G401 (cell line): ENCODE measurements at places on chromosomes 5 and 9.

DNA sequence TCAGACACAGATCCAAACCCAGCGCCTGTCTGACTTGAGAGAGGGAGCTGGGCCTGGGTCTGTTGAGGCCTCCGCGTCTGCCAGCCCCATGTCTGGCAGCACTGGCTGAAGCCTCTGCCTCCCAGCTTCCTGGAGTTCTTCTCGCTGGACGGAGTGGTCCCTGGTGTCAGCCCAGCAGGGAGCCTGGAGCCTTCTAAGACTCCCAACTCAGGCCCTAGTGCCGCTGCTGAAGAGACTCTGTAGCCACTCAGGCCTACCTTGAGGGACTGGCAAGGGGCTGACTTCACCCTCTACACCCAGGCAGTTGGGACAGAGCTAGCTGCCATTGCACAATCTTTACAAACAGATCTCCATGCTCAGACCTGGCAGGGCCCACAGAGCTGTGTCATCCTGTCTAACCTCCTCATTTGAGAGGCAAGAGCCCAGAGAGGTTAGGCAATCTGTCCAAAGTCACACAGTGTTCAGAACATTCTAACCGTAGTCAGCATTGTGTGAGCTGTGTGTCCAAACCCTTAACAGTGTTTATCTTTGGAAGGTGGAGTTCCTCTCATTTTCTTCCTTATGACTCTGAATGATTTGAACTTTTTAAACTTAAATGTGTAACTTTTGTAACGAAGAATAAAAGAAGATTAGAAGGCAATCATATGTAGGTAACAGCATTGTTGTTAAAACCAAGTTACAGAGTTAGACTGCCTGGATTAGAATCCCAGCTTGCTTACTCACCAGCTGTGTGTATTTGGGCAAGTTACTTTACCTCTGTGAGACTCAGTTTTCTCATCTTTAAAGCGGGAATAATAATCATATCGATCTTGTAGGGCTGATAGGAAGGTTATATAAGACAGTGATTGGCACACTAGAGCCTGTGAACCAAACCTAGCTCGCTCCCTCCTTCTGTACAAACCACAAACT lies 4.6 kb upstream of the DUSP1 start:
- no peak for DNase-seq

GRCh38 chr5:60023255-60023654 lies 129.7 kb upstream of the PDE4D start:
- no peak for DNase-seq

DNA sequence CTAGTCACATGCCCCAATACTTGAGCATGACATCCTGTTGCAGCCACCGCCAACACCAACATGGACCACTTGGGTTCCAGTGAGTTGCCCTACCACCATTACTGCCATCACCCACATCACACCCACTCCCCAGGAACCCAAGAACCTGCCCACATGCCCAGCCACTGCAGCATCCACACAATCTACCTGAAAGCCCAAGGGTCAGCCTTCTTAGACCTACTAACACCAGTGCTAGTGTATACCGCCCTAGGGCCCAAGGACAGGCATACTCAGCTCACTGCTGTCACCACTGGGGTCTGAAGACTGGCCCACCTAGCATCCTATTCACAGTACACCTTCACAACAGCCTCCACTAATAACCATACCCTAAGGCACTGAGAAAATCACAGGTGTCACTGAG lies 82.0 kb downstream of the SYK start:
- DNase-seq, result no peak

DNA sequence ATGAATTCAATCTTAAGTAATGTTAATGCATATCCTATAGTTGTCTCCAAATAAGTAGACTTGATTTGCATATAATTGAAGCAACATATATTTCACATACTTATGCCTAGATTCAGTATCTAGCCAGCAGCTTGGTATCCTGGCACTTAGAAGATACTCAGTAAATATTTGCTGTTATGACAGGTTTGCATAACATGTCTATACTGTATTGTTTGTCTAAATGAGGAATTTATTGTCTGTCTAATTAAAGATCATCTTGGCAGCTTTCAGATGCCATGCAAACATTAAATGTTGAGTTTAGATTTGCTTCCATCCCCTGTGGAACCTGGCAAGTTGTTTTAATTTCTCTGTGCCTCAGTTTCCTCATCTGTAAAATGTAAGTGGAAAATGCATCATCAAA lies 9.4 kb downstream of the IQGAP2 start:
- no peak for DNase-seq

- no peak for DNase-seq
Observed at GRCh38 chr5:60520451-60521227, 179.3 kb downstream of the DEPDC1B start.

DNA sequence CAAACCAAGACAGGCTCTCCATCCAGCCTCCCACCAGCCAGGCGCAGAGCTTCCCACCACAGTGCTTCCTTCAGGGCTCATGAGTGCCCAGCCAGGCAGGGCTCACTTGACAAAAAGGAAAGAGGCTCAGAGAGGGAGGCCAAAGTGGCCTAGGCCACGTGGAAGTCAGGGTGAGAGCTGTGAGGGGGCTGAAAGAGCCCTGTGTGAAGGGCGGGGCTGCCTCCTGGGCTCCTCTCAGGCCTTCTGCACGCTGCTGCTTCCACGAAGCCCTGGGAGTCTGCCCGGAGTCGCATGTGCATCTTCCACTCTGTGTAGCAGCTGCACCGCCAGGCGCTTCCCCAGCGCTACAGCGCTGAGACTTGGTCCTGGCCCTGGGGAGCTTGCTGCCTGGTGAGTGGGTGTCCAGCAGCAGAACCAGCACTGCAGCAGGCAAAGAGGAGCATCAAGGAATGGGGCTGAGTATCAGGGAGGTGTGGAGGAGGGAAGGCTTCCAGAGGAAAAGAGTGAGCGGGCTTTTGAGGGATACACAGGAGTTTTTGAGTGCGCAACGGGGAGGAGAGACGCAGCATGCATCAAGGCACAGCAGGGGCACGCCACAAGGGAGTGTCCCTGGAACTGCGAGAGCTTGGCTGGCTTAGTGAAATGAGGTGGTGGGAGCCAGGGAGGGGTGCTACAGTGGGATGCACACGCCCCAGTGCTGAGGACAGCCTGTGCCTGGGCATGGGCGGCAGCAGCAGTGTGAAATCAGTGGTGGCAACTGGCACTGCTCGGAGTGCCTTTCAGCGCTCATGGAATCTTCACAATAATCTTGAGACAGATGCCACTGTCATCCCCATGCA lies 178.0 kb downstream of the GAPVD1 start:
- DNase-seq, result no peak

- DNase-seq, result no peak
Observed at GRCh38 chr5:141360685-141361084, 891 bp downstream of the PCDHGB2 start.

DNA sequence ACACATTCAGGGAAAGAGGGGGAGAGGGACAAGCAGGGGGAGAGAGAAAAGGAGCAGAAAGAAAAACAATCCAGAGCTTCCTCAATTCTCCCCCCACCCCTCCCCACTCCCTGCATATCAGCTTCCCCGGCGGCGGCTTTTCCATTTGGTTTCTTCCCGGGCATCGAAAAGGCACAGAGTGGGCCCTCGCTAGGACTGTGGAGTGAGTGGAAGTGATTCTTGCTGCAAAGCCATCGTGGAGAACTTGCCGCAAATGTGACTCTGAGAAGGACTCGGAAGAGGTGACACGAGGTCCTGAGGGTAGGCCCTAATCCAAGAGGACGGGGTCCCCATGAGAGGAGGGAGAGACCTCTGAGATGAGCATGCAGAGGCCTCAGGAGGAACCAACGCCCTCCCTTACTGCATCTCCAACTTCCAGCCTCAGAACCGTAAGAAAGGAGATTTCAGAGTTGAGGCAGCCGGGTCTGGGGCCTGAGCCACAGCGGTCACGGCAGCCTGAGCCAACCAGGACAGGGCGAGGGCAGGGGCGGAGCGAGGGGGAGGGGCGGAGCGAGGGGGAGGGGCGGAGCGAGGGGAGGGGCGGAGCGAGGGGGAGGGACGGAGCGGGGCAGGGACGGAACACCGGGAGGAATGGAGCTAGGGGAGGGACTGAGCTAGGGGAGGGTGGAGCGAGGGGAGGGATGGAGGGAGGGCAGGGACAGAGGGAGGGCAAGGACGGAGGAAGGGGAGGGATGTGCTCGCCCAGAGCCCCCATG lies 21.2 kb upstream of the SARDH start:
- no peak for DNase-seq

DNA sequence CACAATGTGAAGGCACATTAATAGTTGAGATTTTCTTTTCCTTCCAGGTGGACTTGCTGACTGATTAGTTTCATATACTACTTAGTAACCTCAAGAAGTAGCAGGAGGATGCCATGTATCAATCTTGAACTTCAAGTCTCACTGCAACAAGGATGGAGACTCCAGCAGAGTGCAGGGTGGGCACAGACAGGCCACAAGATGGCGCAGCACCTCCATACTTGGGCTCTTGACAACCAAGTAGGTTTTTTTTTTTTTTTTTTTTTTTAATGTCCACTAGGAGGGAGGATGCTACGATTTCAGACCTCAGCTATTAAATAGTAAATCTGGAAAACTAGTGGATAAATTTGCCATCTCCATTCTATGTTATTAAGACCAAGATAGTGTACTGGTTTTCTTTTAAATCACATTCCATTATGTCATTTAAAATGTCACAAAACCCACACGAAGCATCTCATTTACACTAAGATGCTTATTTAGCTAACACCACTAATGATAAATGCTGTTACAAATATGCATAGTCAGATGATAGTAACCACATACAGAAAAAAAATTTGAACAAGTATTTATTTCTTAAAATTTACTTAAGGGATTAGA lies 58.6 kb downstream of the IL6ST start:
- peak; percentile 76 for DNase-seq

DNA sequence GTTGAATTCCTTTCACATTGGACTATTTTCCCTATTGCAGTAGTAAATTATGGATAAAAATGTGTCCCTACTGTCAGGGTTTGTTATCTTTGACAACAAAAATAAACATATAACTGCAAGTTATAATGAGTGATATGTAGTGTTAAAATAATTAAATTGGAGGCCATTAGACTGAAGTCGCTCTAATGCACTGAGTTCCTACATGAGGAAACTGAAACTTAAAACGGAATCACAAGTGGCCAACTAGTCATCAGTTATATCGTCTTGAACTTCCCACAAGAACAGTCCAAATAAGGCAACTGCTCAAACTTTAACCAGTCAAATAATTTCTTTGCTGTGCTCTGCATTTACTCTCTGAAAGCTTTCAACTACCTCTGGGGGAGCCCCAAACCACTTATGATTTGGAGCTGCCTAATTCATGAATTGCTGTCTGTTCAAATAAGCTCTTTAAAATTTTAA lies 2.1 kb upstream of the IFT74 start:
- no peak for DNase-seq

DNA sequence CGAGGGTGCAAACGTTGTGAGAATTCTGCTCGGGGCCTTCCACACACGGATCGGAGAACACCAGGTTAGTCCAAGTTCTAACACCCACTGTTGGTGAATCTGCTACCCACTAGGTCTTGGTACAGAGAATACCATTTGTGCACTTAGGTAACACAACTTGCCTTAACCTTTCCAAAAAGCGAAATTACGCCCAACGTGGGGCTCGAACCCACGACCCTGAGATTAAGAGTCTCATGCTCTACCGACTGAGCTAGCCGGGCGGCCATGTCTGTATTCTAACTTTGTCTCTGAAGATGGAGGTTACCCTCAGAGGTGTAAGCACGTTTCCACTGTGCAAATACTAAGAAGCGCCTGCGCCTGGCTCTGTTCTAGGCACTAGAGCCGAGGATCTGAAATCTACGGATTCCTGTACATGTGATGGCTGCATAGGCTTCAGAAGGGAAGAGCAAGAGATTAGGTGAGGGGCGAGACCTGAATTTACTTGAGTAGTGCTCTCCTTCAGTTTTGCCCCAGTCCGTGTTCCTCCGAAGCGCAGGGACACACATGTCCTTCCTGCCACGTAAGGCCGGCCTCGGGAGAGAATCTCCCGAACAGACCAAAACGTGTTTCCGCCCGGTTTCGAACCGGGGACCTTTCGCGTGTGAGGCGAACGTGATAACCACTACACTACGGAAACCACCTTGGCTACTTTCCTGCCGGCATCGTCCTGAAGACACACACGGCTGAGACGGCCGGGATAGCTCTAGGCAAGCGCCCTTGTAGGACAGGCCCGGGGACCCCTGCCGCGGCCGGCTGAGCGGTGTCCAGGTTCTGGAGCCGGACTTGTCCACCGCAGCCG lies 1.1 kb upstream of the TRIM41 start:
- peak; percentile 95 for DNase-seq

- no peak for DNase-seq
Observed at GRCh38 chr5:174706997-174707572, 17.3 kb upstream of the MSX2 start.

- no peak for DNase-seq
Observed at GRCh38 chr9:2595973-2596372, 25.6 kb upstream of the VLDLR start.

GRCh38 chr5:76337953-76338451 lies 65.1 kb upstream of the IQGAP2 start:
- DNase-seq, result peak; percentile 73

DNA sequence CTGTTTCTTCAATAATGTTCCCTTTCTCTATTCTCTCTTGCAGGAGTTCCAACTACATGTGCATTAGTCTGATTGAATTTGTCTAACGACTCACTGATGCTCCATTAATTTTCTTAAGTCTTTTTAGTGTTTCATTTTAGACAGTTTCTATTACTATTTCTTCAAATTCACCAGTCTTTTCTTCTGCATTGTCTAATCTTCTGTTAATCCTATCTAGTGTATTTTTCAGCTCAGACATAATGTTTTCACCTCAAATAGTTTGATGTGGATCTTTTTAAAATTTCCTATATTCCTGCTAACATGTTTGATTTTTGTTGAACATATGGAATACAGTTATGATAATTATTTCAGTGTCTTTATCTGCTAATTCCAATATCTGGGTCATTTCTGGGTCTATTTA lies 21.7 kb upstream of the BICD2 start:
- no peak for DNase-seq

DNA sequence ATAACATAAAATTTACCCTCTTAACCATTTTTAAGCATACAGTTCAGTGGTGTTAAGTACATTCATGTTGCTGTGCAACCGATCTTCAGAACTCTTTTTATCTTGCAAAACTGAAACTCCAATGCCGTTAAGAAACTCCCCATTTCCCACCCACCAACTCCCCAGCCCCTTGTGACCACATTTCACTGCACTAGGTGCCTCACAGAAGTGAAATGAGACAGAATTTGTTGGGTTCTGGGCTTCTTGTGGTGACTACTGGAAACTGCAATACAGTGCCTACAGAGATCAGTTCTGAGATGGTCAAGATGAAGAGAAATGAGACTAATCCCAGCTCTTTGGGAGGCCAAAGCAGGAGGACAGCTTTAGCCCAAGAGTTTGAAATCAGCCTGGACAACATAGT lies 202.1 kb upstream of the SLC30A5 start:
- no peak for DNase-seq

GRCh38 chr5:31854181-31855133 lies 215.5 kb downstream of the PDZD2 start:
- peak; percentile 11 for DNase-seq
